ENCODE measurements at places on chromosomes 3 and 15.
A peak's percentile ranks its signal among the peaks of the same experiment; 100 is the strongest.

DNA sequence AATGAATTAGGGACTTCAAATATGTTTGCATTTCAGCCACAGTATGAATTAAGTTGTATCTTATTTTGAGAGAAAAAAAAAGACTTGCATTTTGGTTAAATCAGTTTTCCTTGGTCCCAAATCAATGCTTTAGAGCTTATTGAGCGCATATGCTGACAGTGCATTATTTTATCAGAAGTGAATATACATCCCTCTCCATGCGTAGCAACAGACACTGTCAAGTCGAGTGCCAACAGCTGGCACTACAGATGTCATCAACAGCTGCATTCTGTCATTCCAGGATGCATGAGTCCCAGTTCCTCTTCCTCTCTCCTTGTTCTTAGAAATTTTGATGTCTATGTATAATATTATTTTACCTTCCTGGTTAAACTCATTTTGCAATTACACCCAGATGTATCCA, 156.1 kb upstream of the FOXB1 start:
- DNase-seq: peak; percentile 33

GRCh38 chr3:115332998-115333397, 185.9 kb upstream of the ZBTB20 start:
- no peak for DNase-seq

GRCh38 chr15:44308889-44309288, 20.4 kb downstream of the GOLM2 start:
- no peak for DNase-seq

DNA sequence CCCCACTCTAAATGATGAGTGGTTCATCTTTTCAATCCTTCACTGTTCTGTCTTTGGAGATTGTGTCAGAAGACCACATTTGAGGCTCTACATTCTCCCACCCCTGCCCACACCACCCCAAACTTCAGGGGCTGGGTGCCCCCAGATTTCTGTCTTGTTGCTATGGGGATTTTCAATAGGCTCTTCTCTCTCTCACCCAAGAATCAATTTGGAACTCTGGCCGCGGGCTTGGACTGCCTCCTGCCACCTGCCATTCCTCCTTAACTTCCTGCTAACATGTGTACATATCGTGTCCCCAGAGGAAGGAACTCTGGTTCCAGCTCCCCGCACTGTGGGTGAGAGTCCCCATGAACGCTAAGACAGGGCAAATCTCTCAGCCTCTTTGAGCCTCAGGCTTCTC, 67.4 kb upstream of the LARS2 start:
- DNase-seq: no peak

GRCh38 chr3:117306299-117306698, 596.7 kb downstream of the TUSC7 start:
- DNase-seq: no peak

GRCh38 chr3:172155897-172156585, 116.7 kb downstream of the FNDC3B start:
- no peak for DNase-seq

DNA sequence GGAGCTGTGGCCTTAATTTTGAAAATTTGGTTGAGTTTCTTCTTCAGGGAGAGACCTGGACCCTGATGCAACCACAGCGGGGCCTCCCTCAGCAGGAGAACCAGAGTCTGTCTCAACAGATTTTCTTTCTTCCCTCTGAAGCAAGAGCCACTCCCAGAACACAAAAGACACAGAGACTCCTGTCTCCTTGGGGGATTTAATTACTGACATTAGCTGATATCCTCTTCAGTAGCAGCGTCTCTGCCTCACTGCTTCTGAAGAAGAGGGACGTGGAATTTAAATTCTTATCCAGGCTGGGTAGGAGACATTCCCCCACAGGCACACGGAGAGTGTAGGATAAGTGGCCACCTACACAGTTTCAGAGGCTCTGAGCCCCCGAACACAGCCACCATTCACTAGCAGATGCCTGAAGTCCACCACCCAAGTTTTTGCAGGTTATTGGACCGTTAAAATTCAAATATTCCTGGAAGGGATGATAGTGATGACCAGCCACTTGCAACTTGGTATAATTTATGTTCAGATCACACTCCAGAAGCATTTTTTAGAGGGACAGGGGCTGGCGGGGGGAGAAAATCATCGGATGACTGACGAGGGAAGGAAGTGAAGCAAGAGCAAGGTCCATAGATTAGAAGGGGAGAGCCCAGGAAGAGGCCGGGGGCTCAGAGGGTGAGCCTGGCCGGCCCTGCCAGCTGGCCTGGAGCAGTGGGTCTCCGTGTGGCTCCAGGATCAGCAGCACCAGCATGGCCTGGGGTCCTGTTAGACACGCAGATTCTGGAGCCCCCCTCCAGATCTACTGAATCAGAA, 109.7 kb downstream of the BDH1 start:
- no peak for DNase-seq

DNA sequence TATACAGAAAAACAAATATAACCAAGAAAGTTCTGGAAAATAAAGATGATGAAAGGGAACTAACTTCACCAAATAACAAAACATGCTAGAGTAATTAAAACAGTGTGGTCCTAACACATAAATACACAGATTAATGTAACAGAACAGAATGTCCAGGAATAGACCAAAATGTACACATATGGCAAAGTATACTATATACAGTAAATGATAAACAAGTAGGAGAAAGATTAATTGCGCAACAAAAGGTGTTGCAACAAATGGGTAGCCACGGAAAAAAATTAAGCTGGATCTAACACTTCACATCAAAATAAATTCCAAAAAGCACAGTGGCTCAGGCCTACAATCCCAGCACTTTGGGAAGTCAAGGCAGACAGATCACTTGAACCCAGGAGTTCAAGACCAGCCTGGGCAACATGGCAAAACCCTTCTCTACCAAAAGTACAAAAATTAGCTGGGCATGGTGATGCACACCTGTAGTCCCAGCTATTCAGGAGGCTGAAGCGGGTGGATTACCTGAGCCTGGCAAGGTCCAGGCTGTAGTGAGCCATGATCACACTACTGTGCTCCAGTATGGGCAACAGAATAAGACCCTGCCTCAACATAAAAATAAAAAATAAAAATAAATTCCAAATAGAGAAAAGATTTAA, 19.8 kb downstream of the SCAP start:
- no peak for DNase-seq

GRCh38 chr3:58471025-58471887, 20.6 kb upstream of the KCTD6 start:
- DNase-seq: peak; percentile 64

DNA sequence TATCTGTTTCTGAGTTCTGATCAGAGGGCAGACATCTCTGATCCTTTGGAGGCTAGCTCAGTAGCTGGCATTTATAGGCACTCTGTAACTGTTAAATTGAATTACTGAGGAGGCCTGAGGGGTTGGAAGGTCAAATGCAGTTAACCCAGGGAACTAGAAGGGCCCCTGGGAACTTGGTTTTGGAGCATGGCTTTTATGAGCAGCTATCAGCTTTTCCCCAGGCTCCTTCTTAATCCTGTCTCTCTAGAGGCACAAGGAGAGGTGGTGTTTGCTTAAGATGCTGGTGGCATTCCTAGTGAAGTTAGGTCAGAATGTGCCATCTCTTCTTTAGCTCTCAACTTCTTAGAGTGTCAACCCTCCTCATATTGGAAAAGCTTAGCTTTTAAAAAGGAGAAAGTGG, 128.9 kb downstream of the LPP start:
- DNase-seq: no peak

DNA sequence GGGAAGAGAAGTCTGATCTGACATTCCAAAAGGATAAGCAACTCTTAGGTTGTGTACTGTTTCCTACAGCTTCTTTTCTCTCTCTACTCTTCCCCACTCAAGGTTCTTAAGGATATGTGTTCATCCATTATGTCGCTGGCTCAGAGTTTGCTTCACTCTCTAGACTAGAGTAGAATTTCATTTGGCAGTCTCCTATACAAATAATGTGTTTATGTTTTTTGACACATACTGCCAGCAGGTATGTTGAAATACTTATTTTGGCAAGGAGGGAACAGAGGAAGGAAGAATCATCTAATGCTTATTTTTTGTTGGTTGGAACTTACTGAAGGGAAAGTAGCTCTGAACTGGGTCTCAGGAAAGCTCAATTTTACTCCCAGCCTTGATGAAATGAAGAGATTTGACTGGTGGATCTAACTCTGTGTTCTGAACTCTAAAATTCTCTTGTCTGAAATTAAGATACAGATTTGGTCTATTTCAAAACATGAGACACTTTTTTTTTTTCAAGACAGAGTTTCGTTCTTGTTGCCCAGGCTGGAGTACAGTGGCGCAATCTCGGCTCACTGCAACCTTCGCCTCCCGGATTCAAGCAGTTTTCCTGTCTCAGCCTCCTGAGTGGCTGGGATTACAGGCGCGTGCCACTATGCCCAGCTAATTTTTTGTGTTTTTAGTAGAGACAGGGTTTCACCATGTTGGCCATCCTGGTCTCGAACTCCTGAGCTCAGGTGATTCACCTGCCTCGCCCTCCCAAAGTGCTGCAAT, 7.6 kb upstream of the EMC3 start:
- DNase-seq: no peak

GRCh38 chr15:70530017-70530499, 233.3 kb downstream of the UACA start:
- DNase-seq: no peak

DNA sequence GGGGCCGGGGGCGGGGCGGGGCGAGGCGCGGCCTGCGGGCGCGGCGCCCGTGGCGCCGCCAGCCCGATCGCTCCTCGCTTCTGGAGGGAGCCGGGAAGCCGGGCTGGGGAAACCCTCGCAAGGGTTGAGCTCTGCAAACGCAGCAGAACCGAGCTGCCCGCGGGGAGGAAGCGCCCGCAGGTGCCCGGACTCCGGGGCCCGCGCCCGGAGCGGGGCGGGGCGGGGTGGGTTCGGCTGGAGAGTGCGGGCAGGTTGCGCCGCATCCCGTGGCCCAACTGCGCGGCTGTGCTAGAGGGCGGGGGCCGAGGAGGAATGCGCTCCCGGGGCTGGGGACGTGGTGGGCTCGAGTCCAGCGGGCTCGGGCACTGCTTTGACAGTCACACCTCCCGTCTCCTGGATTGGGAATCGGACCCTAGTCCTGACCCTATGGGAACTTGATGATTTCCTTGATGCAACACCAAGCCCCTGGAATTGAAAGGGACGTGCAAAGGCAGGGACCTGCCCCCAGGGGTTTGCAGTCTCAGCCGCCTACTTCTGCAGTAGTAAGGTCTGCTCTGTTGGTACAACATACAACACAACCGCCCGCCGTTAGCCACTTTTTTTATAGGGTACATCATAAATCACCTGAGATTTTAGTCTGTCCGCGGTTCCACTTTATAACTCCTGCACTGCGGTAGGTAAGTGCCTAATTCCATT, 34.3 kb downstream of the ZBTB38 start:
- DNase-seq: no peak

- no peak for DNase-seq
These were observed 286.0 kb upstream of the ZPLD1 start for GRCh38 chr3:102148598-102149337.

DNA sequence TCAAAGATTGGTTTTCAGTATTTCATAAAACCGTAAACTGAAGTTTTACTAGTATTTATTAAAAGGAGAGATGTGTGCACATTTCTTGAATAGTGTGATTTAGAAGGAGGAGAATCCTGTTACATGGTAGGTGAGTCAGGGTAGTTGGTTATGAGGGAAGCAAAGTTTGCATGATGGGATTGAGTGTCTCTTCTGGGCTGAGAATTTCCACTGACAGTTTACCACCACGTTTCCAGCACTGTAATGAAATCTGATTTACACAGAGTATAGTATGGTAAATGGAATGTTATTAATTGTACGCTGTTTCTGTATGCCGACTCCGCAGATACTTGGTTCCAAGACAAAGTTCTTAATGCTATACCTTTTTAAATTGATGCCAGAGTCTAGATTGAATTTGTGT, 1.6 kb downstream of the NECTIN3 start:
- no peak for DNase-seq

- DNase-seq: no peak
These were observed 27.7 kb upstream of the PCOLCE2 start for GRCh38 chr3:142916605-142917004.

Data from renal pelvis (tissue), 12 donors.